ENCODE measurements at places on chromosomes 3 and 15.

- DNase-seq, result no peak
These were observed 124.8 kb upstream of the C15orf61 start for GRCh38 chr15:67396114-67396513.

DNA sequence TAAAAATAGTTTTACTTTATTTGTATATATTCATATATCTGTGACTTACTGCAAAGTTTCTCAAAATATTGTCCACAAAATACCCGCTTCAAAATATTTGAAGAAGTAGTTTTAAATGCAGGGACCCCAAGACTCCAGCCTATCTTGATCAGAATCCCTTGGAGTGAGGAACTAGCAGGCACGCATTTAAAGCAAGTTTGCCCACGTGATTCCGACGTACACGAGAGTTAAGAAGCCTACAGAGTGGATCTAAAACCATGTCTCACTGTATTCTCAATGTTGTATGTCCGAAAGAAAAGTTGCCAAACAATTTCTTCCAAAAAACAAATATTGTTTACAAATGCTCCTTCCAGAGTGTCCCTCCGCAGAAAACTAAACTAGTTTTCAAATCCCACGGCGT is 1.7 kb downstream of the GABRB3 start:
- no peak for DNase-seq

DNA sequence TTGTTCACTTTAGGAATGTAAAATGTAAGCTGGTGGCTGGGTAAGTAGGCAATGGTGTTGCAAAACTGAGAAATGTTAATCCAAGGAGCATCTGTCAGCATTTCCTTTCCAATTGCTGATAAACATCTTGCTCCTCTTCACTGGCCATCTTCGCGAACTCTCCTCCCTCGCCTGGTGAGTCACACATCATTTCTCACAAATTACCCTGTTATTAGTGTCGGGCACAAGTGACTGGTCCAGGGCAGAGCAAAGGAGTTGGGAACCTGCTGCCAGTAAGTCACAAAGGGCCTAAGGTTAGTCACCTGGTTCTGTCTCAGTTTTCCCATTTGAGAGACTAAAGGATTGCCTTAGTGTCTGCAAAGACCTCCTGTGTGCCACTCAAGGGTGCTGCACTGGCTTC is 13.0 kb downstream of the CERS3 start:
- DNase-seq, result no peak

DNA sequence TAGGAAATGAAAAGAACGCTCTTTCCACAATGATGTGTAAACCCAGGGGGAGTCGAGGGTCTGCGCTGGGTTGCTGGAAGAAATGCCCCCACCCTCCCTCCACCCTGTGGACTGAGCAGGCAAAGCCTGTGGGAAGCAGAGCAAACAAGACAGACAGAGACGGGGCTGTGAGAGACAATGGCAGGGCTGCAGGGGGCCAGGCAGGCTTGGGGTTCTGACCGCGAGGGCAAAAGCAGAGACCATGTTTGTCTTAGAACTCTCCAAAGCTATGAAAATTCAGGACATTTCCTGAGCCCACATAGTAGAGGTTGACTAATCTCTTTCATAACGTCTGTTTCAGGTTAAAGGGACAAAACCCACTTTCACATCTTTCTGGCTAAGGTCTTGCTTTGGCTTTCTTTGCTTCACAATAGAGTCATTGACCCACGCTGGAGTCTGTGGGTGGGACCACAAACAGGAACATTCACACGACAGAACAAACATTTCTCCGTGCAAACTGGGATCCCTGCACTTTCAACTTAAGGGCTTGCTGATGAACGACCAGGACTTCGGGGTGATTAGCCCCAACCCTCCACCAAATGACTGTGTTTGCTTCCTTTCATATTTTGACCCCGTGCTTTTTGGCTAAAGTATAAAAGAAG is 156.0 kb upstream of the TPM1 start:
- no peak for DNase-seq

- no peak for DNase-seq
These were observed 68.7 kb upstream of the NMNAT3 start for GRCh38 chr3:139746481-139746880.

DNA sequence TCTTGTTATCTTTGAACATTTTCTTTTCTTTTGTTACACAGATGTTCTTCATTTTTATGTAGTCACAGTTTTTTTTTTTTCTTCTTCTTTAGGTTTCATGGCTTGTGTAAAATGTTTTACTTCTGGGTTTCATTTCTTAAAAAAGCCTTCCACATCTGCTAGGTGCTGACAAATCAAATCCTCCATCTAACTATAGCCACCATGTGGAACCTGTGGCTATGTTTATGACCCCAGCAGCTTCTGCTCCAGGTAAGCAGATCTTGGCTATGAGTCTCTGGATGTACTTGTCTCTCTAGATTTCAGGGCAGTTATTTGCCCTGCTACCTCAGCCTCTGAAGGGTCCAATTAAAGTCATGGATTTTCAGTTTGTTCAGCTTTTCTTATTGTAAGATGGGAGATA is 44.5 kb downstream of the OXSM start:
- DNase-seq, result no peak

DNA sequence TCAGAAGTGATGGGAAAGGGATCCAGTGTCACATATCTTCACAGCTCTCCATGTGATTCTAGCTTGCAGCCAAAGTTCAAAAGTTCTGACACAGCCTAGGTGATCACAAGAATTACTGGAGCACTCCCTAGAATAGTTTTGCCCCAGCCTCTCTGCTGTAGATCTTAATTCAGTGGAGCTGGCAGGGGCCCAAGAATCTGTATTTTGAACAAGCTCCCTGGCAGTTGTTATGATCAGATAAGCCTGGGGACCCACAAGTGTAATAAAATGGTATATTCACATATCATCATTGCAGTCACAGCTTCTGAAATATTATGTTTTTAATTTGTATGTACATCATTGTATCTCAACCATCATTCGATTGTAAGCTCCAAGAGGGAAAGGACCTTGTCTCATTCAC is 62.3 kb downstream of the NOX5 start:
- no peak for DNase-seq

GRCh38 chr3:105868431-105868741 is 426 bp downstream of the CBLB start:
- no peak for DNase-seq

DNA sequence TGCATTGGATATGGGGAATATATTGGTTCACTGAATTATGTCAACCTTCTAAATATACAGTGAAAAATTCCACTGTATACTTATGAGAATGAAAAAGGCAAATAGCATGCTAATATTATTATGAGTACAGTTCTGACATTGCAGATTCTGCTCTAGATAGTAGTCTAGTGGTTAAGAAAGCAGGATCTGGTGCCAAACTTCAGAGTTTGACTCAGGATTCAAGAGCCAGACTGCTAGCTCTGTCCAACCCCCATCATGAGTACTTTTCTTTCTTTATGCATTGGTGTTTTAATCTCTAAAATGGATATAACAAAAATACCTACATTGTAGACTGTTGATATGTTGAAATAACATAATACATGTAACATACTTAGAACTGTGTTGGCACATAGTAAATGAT is 57.3 kb upstream of the PLSCR4 start:
- DNase-seq, result no peak

DNA sequence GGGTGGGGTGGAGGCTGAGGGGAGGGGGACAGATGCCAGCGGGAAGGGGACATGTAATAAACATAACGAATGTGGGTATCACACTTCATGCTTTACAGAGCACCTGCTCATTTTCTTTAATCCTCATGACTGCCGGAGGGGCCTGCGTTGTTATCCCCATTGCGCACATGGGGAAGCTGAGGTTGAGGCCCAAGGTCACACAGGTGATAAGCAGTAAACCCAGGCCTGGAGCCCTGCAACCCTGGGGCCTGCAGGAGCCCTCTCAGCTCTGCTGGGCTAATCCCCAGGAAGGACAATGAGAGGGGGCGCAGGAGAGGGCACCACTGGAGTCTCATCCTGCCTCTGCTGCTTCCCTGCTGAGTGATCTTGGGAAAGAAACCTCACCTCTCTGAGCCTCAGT is 64.3 kb downstream of the MEGF11 start:
- DNase-seq, result no peak

DNA sequence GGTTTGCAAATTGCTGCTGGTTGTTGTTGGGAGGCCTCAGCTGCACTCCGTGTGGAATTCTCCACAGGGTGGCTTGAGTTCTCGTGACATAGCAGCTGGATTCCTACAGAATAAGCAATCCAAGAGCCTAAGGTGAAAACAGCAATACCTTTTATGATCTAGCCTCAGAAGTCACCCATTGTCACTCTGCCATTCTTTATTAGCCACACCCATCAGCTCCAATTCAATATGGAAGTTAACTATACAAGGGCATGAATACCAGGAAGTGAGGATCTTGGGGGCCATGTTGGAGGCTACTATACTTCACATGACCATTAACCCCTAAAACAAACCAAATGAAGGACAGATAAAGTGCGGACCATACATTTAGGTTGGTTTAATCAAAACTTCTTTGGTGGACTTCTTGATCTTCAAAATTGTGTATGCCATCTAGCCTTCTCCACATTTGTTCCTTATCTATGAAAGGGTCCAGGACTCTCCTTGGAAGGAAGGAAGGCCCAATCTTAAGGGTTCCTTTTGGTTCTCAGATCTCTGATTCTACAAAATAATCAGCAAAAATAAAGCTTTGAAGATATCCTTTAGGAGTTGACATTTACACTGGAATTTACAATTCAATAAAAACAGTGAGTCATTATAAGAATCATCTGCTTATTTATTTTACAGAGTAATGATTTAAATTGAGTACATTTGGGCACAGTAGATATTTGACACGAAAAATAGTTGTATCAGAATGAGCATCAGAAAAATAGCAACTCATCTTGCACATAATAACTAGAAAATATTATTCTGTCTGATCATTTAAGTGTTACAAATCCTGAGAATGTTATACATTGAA is 21.5 kb downstream of the CIAO2A start:
- no peak for DNase-seq

DNA sequence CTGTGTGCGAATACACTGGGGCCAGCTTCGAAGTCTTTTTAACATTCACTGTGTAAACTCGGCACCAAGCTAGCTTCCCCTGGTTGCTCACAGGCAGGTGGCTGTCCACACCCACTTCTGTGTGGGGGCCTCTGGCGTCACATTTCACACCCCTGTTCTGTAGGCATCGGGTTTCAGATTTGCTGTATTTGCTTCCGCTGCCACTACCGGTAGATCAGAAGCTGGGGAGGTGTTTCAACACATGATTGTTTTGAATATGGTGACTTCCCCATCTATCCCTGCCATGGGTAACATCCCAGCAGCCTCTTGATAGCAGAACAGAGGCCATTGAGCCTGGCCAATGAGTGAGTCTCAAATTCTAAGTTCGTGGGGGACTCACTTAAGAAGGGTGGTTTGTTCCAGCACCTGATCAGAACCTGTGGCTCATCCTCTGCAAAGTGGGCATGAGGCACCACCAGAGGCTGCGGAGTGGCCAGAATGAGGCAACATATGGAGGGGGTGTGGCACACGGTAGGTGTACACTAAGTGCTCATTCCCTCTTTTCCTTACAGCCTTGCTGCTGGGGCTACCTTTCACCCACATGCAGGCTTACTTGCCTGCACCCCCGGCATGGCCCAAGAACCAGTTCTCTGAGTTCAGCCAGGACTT is 61.5 kb downstream of the IQSEC1 start:
- peak; percentile 62 for DNase-seq

DNA sequence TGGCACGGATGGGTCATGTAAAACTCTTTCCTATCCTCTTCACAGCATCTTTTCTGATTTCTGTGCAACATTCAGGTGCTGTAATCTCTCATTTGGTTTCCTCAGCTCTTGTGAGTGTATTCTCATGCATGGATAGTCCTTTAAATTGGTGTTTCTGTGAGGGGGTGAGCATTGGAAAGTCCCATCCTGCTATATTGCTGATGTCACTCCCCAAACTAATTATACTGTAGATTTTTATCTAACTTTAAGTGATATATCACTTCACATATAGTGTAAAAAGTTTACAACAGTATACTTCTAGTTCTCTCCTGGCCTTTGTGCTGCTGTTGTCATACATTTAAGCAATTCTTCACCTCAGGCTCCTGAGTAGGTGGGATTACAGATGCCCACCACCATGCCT is 102.7 kb downstream of the GLDN start:
- DNase-seq, result no peak

DNA sequence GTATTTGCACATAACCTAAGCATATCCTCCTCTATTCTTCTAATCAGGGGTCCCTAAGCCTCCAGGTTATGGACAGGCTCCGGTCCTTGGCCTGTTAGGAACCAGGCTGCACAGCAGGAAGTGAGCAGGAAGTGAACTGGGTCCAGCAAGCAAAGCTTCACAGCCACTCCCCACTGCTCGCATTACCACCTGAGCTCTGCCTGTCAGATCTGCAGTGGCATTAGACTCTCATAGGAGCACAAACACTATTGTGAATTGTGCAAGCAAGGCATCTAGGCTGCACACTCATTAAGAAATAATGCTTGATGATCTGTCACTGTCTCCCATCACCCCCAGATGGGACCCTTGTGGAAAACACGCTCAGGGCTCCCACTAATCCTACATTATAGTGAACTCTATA is 9.8 kb downstream of the MSL2 start:
- no peak for DNase-seq

DNA sequence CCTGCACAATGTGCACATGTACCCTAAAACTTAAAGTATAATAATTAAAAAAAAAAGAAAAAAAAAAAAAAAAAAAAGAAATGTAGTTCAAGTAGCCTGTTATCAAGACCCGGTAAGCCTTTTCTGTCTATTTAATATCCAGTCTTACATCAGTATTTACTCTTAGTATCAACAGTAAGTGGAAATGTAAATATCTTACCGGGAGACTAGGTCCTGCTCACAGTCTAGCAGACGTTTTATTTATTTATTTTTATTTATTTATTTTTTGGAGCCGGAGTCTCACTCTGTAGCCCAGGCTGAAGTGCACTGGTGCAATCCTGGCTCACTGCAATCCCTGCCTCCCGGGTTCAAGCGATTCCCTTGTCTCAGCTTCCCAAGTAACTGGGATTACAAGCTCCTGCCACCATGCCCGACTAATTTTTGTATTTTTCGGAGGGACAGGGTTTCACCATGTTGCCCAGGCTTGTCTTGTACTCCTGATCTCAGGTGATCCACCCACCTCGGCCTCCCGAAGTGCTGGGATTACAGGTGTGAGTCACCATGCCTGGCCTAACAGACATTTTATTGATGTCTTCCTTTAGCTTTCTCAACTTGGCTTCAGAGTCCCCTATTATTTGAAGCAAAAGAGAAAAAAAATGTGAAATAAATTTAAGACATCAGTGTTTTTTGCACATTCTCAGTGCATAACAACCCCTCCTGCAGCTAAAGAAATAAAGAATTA is 19.9 kb downstream of the C2CD4B start:
- DNase-seq, result no peak
